Esophagus squamous epithelium (tissue), 5 donors: ENCODE measurements at places on chromosomes 11 and 22.

GRCh38 chr11:58577555-58578135 is 1.2 kb upstream of the ZFP91 start:
- peak; percentile 75 for DNase-seq
- peak overlapping the region; percentile 99 for H3K27ac ChIP-seq

GRCh38 chr11:117435326-117435725 is 107.7 kb downstream of the CEP164 start:
- H3K4me3 ChIP-seq, result no peak overlapping the region
- H3K36me3 ChIP-seq, result no peaks in the 10 kb centered on the region
- DNase-seq, result no peak
- no peak overlapping the region for H3K27ac ChIP-seq
- no peaks in the 10 kb centered on the region for H3K4me1 ChIP-seq

GRCh38 chr11:126930091-126930841 is 70.3 kb downstream of the KIRREL3 start:
- H3K4me1 ChIP-seq, result no peaks in the 10 kb centered on the region
- H3K36me3 ChIP-seq, result no peaks in the 10 kb centered on the region
- H3K27me3 ChIP-seq, result no peaks in the 10 kb centered on the region
- no peak for DNase-seq

DNA sequence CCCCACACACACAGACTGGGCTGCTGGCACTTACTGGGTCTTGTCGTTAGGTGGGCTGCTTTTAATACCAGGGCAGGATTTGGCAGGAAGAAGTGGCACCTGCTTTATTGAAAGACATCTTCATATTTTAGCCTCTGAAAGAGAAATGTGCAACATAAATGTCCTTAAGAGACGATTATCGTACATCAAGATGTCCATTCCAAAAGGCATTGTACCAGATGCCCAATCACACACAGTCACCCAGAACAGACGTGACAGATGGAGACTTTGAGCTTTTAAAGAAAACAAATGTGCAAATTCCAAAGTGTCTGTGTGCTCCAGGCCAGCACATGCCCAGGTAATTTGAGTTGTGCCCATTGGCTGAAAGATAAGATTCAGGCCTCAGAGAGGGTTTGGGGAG is 155.7 kb downstream of the RRAS2 start:
- H3K4me1 ChIP-seq, result no peaks in the 10 kb centered on the region
- H3K27ac ChIP-seq, result no peak overlapping the region
- no peaks in the 10 kb centered on the region for H3K36me3 ChIP-seq

- no peaks in the 10 kb centered on the region for H3K36me3 ChIP-seq
- DNase-seq, result no peak
- H3K27me3 ChIP-seq, result no peaks in the 10 kb centered on the region
- H3K4me3 ChIP-seq, result no peak overlapping the region
Observed at GRCh38 chr11:43708776-43709175, 28.2 kb downstream of the HSD17B12 start.

DNA sequence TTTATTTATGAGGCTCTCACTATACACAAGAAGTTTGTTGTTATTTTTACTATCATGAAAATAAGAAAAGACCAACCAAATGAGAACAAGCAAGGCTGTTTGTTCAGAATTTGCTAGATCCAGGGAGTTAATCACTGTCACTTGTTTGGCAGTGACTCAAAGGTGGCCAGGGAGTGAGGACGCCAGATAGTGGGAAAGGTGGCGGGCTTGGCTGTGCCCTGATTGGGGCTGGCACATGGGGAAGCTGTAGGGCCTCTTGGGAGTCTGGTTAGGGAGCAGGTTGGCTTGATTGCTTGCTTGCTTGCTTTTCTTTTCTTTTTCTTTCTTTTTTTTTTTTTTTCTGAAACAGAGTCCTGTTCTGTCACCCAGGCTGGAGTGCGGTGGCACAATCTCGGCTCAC is 53.1 kb upstream of the SLC22A12 start:
- H3K27me3 ChIP-seq, result no peaks in the 10 kb centered on the region
- no peaks in the 10 kb centered on the region for H3K36me3 ChIP-seq
- no peaks in the 10 kb centered on the region for H3K4me1 ChIP-seq
- DNase-seq, result no peak

DNA sequence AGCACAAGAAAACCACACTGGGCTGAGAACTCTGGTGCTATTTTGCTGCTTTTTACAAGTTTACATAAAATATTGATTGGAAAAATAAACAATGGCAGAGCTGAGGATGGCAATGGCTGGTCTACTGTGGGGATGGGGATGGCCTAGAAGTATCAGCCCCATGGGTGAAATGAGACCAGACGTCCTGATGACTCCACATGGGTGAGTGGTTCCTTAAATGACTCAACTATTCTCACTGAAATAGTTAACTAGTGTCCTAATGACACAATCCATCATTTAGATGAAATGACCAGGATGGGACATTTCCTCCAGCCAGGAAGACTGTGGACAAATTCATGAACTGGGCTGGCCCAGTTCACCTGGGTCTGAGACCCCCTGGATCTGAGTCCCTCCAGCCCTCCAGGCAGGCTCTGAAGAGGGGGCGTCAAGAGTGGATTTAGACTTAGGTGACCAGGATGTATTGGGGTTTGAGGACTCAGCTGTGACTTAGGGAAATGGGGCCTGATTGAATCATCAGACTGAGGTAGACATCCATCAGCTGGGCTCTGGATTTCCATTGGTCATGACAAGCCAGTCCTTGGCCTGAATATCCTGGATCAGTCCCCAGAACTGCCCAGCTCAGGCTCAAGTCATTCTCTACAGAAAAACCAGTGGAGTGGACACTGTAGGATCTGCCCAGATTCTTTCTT is 98.2 kb upstream of the IGLL5 start:
- H3K27me3 ChIP-seq, result no peaks in the 10 kb centered on the region
- H3K27ac ChIP-seq, result no peak overlapping the region
- no peak overlapping the region for H3K4me3 ChIP-seq
- no peak for DNase-seq
- no peaks in the 10 kb centered on the region for H3K36me3 ChIP-seq
- H3K4me1 ChIP-seq, result no peaks in the 10 kb centered on the region

- H3K27ac ChIP-seq, result no peak overlapping the region
- no peaks in the 10 kb centered on the region for H3K27me3 ChIP-seq
- no peak for DNase-seq
Observed at GRCh38 chr22:24235315-24235714, 9.6 kb downstream of the GGT5 start.

DNA sequence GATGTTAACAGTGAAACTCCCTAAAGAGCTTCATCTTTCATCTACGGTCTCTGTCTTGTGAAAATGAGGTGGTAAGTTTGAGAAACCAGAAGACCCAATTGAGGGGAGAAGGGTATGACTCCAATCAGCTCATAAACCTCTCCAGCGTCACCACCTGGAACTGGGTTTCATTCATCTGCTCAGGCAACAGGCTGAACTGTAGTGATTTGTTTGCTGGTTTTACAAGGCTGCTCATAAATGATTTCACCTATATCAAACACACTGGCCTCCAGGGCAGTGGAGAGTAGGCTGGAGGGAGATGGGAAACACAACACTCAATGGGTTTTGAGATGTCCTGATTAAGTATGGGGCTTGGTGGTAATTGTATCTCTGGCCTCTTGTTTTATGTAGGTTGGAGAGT is 79.0 kb downstream of the EFCAB6 start:
- H3K4me3 ChIP-seq, result no peak overlapping the region
- no peak for DNase-seq
- H3K27me3 ChIP-seq, result no peaks in the 10 kb centered on the region
- H3K4me1 ChIP-seq, result no peaks in the 10 kb centered on the region
- no peaks in the 10 kb centered on the region for H3K36me3 ChIP-seq
- no peak overlapping the region for H3K27ac ChIP-seq

DNA sequence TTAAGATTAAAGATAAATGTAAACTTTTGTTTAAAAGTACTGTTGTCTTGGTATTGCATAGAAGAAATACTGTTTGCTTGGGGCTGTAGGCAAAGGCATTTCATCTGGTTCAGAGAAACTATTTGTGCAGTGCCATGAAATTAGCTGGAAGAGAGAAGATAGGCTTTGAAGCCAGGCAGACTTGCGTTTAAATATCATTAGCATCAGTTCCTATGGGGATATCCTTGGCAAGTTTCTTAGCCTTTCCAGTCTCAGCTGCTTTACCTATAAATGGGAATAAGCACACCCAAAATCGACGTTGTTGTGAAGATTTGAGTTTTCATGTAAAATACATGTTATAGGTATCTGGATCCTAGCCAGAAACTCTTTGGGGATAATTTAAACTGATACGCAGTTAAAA is 133.9 kb downstream of the FBXO7 start:
- no peaks in the 10 kb centered on the region for H3K4me1 ChIP-seq
- no peak overlapping the region for H3K4me3 ChIP-seq
- no peak for DNase-seq
- H3K27ac ChIP-seq, result no peak overlapping the region
- no peaks in the 10 kb centered on the region for H3K36me3 ChIP-seq

DNA sequence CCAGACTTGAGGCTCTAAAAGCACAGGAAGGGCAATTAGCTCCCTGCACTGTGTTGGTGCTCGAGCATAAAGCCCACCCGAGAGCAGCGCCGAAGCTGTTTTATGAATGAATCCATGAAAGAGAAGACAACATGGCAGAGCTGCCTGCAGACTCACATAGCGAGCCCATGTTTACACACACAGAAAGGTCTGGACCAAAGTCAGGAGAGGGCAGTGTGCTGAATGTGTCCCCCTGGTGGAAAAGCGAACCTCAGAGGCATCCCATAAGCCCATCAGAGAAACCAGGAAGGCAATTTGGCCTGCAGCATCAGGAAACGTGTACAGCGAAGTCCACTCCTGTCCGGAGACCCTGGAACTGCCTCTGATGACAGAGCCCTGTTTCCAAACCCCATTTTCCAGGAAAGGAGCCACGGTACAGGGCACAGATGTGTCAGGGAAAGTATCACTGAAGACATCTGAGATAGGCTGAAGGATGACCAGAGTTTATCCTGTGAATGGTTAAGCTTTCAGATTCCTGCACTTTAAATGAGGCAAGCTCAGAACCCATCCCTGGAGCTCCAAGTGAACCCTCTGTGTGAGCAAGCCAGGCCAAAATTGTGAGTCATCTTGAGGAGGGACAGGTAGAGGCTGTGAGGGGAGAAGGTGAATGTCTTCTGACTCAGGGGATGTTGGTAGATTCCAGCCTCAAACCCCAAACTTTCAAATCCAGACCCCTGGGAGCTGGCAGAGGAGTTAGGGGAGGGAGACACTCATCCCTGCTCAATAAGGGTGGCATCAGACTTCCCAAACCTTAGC is 36.9 kb downstream of the CHRDL2 start:
- H3K4me3 ChIP-seq, result no peak overlapping the region
- H3K27me3 ChIP-seq, result no peaks in the 10 kb centered on the region
- no peak overlapping the region for H3K27ac ChIP-seq
- DNase-seq, result no peak

- no peaks in the 10 kb centered on the region for H3K27me3 ChIP-seq
- no peak overlapping the region for H3K27ac ChIP-seq
- H3K4me1 ChIP-seq, result no peaks in the 10 kb centered on the region
- no peak overlapping the region for H3K4me3 ChIP-seq
- H3K36me3 ChIP-seq, result no peaks in the 10 kb centered on the region
- DNase-seq, result no peak
Observed at GRCh38 chr11:40391679-40392078, 1067.8 kb downstream of the LRRC4C start.

- H3K4me3 ChIP-seq, result no peak overlapping the region
- no peak overlapping the region for H3K27ac ChIP-seq
- DNase-seq, result no peak
- no peaks in the 10 kb centered on the region for H3K36me3 ChIP-seq
Observed at GRCh38 chr11:21113876-21114275, 444.5 kb downstream of the NELL1 start.

- no peak for DNase-seq
- no peaks in the 10 kb centered on the region for H3K36me3 ChIP-seq
- H3K27me3 ChIP-seq, result no peaks in the 10 kb centered on the region
- peak overlapping the region; percentile 43 for H3K27ac ChIP-seq
Observed at GRCh38 chr11:102476812-102477211, 24.2 kb upstream of the TMEM123 start.

- H3K4me1 ChIP-seq, result peaks cover 31% of the 10 kb centered on the region
- no peaks in the 10 kb centered on the region for H3K27me3 ChIP-seq
- no peaks in the 10 kb centered on the region for H3K36me3 ChIP-seq
- H3K27ac ChIP-seq, result no peak overlapping the region
- no peak overlapping the region for H3K4me3 ChIP-seq
Observed at GRCh38 chr22:37739035-37739434, 42.2 kb downstream of the TRIOBP start.

GRCh38 chr22:44277386-44278135 is 35.2 kb downstream of the SHISAL1 start:
- DNase-seq, result no peak
- no peaks in the 10 kb centered on the region for H3K36me3 ChIP-seq
- H3K27me3 ChIP-seq, result no peaks in the 10 kb centered on the region
- H3K27ac ChIP-seq, result no peak overlapping the region

DNA sequence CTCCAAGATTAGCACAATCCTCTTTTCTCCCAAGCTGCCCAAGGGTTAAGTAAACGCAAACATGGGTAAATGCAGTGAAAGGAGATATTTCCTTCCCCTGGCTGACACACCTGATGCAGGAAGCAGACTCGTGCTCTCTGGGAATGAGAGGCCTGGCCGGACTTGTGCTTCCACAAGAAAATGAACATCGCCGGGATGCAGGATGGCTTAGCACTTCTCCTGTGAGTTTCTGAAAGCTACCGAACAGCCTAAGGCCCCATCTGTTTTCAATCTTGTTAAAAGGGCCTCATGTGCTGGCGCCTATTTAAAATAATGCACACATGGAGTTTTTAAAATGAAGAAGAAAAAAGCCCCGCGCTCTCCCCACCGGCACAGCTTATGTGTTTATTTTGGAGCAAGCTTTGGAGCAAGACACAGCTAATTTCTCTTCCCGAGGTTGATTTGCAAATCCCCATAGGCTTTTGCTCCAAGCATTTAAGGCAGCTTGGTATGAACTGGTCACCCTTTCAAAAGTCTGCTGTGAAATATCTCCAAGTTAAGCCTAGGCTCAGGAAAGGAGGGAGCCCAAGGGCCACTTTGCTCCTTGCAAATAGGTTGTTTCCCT is 100.9 kb downstream of the SYN3 start:
- H3K27ac ChIP-seq, result no peak overlapping the region
- peaks cover 11% of the 10 kb centered on the region for H3K4me1 ChIP-seq
- no peaks in the 10 kb centered on the region for H3K36me3 ChIP-seq
- H3K27me3 ChIP-seq, result no peaks in the 10 kb centered on the region
- H3K4me3 ChIP-seq, result no peak overlapping the region
- DNase-seq, result no peak

- H3K27me3 ChIP-seq, result no peaks in the 10 kb centered on the region
- no peak overlapping the region for H3K4me3 ChIP-seq
- no peak for DNase-seq
- no peaks in the 10 kb centered on the region for H3K36me3 ChIP-seq
- H3K4me1 ChIP-seq, result peaks cover 24% of the 10 kb centered on the region
- H3K27ac ChIP-seq, result no peak overlapping the region
Observed at GRCh38 chr11:120281143-120281795, 41.3 kb downstream of the POU2F3 start.
